ENCODE measurements at places on chromosomes 5 and 9.

DNA sequence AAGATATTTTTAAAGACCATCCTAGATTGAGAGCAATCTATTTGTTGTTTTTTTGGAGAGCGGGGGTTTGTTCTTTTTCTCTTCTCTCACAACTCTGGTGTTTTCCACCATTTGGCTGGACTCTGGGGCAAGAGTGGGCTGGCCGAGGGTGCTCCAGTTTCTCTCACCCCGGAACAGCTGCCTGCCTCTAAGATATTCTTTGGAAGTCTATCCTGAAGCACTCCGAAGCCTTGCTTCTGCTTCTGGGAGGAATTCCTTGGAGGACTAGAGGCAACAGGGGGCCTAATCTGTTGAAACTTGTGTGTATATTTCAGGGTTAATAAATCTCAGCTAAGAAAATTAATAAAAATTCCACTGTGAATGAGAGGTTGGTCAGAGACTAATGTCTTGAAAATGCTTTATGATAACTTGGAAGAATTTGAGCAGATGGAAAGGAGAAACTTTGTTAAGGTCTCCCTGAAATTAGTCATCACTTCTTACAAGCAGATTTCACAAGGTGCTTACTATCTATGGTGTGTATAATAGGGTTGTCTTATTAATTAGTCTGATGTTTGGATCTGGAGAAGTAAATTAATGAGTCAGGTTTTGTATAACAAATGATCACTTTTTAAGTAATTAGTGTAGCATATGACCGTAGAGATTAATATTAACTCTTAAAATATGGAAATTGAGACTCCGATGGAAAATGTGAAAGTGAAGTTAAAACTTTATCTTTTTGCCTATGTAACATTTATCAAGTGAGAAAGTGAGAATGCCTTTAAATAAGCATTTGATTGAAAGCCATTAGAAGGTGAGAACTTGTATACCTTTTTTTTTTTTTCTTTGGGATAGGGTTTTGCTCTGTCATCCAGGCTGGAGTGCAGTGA lies 4.0 kb downstream of the MAN2A1 start:
- no peak for DNase-seq

DNA sequence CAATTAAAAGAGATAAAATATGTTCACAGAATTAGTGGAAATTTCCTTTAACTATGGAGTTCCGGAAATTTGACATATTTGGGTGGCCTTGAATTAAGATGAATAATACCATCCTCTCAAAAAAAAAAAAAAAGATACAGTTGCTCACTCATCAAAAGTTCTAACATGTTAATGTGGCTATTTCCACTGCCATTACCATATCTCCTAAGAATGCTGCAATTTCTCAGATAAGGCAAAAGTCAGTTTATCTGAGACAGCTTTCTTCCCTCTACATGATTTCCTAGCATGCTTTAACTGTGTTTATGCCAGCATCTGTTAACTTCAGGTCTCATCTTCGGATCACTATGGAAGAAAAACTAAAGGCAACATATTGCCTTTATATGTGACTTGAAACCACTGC lies 2.6 kb downstream of the FASTKD3 start:
- DNase-seq = no peak

GRCh38 chr5:61306531-61307131 lies 25.4 kb upstream of the ZSWIM6 start:
- DNase-seq = no peak

- no peak for DNase-seq
Measured at GRCh38 chr9:31347082-31347617, 1037.3 kb upstream of the ACO1 start.

DNA sequence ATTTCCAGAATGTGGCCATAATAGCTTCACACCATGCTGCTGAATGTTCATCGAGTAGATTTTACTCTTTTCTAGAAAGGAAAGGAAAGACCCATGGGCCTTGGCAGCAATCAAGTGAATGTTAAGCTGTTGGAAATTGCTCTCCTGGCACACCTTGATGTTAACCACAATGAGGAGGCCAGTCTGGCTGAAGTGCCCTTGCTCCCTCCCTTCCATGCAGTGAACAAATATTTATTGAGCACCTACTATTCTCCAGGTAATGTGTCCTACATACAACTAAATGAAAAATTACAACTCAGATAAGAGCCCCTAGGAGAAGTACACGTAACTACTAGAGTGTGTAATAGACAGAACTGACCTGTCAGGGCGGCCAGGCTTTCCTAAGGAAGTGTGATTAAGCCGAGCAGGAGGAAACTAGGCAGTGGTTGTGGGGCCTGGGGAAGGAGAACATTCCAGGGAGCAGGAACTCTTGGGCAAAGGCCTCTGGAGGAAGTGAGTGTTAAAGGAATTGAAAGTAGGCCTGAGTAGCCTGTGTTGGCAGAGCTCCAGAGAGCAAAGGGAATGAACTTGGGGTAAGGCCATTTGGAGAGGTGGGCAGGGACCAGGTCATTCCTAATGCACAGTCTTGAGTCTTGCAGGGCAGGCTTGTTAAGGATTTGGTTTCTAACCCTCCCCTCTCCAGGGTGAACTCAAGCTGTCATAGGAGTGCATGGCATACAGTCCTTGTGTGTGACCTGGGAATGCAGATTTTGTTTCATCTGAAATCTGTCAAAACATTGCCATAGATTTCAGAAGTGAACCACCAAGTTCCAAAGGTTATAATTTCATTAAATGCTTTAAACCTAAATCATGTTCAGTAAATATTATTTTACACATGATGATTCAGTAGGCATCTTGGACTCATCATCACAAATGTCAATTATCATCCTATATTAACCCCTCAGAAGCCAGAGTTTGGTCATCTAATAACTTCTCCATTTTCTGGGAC lies 9.0 kb upstream of the ZSWIM6 start:
- DNase-seq = no peak

DNA sequence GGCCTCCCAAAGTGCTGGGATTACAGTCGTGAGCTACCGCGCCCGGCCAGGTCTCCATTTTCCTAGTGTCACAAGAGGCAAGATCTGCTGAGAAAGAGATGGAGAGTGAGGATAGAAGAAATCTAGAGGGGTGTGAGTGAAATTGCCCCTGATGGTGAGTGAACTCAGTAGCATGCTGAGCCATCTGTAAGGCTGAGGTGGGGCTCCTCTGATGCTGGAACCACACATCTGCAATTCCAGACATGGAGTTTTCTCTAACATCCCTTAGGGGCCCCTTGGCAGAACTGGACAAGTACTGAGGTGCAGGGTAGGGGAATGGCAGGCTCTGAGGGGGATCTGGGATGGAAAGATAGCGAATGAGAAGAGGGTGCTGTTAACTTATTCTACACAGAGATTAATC lies 72.0 kb upstream of the FER start:
- no peak for DNase-seq

DNA sequence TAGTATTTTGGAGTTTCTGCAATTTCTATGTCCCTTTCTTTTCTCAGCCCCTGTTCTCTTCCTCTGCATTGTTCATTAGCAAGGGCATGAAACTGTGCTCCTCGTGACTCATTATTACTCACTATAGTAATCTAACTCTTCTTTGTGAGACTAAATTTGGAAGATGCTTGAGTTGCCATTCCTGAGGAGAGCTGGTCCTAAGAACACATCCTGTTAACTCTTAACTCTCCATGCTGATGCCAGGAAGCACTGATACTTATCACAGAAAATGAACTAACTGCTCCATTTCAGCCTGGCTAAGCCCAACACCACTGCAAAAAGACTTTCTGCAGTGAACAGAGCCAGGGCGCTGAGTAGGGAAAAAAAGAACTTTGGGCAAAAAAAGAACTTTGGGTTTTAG lies 10.6 kb upstream of the CSNK1A1 start:
- DNase-seq = no peak

DNA sequence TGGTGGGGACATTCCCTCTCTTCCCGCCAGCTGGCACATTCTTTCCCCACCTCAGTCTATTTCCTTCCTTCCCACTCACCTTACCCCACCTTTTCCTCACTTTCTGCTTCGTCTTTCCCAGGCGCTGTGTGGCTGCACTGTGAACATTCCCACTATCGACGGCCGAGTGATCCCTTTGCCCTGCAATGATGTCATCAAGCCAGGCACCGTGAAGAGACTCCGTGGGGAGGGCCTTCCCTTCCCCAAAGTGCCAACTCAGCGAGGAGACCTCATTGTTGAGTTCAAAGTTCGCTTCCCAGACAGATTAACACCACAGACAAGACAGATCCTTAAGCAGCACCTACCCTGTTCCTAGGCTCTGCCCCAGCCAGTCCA lies 7.3 kb downstream of the DNAJB5 start:
- DNase-seq = no peak

DNA sequence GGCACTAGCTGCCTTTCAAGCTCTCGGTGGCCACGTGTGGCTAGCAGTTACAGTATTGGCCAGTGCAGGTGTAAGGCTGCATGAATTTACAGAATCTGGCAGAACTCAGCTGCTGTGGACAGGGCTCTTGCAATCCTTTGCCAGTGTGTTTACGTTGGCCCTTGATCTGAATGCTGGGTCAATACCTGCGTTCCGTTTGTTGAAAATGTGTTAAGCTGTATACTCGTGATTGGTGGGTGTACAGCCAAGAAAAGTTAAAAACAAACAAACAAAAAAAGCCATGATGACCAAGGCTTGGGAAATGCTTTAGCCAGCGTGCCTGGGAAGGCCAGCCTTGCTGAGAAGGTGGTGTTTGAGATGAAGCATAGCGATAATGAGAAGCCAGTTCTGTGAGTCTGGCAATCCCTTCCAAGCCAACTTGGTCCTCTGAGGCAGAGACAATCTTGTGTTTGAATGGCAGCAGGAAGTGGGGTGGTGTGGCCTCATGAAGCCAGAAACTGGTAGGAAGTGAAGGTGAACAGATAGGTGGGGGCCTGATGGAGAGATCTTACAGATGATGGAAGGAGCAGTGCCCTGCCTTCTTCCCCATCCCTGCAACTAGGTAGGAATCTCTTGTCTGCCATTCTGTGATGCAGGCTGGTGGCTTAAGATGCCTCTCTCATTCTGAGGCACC lies 820 bp upstream of the CFAP90 start:
- no peak for DNase-seq

DNA sequence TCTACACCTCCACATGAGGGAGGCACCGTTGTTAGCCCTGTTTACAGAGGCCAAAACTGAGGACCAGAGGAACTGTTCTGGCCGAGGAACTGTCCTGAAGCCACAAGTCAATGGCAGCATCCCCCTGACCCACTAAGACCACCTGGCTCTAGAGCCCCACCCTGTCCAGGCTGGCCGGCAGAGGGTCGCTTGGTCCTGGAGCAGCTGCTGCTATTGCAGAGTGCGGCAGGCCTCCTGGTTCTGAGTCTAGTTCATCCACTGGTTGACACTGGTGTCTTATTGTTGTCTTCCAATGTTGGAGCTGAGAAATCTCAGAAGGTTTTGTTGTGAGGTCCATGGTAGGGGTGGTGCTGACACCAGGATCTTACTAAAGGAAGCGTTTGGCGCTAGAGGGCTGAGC lies 26.6 kb upstream of the ANGPTL2 start:
- no peak for DNase-seq

DNA sequence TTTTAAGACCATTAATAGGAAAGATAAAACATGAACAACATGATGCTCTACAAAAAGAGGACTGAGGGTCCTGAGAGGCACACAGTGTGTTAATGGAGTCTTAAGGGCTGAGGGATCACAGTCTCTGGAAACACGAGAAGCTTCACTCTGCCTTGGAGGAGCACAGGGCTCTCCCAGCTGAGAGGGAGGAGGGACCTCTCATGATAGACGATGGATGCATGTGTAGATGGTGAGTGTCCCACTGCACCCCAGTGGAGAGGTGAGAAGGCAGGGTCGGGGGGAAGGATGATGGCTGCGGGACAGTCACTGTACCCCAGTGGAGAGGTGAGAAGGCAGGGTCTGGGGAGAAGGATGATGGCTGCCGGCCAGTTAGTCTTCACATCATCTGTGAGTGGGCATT lies 613.4 kb downstream of the IRX1 start:
- no peak for DNase-seq

GRCh38 chr5:77816686-77817085 lies 40.5 kb upstream of the TBCA start:
- DNase-seq = no peak

- no peak for DNase-seq
Measured at GRCh38 chr5:61942462-61943049, 363.4 kb upstream of the KIF2A start.

DNA sequence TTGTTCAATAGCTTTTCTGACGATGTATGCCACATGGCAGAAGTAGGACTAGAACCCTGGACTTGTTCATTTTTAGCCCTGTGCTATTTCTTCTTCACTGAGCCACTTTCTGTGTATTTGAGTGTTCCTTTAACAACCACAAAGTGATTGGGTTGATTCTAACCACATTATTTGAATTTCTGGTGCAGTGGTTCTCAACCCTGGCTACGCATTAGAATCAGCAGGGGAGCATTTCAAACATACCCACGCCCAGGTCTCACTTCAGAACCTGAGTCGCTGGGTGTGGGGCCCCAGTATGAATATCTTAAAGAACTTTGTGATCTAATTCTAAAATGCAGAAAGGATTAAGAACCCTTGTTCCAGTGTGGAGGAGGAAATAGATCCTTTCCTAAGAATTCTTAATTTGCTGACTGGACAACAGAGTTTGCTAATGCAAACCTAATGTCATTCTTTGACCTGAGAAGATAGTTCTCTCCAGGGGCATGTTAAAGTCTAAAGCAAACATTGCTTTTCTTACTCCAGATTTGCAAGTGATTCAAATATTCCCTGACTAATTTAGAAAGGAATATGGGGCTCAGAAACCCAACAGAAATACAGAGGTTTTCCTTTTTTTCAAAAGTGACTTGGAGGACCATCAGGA lies 75.4 kb upstream of the GDNF start:
- no peak for DNase-seq

GRCh38 chr9:90147426-90147825 lies 495.2 kb downstream of the DIRAS2 start:
- DNase-seq = no peak

DNA sequence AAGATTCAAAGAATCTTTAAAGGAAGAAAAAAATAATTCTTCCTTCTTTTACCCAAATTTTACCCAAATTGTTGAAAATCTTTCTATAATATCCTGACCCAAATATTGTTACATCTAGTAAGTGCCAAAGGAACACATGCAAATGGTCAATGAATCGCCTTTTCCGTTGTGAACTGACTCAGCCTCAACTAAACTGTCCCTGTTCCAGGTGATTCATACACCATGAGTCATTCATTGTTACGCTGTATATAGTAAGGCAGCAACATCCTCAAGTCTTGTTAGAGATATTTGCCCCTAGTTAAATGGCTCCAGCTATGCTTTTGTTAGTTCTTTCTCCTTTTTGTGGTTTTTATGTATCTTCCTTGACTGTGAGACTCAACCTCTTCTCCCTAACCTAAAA lies 9.7 kb downstream of the PTGER4 start:
- no peak for DNase-seq

DNA sequence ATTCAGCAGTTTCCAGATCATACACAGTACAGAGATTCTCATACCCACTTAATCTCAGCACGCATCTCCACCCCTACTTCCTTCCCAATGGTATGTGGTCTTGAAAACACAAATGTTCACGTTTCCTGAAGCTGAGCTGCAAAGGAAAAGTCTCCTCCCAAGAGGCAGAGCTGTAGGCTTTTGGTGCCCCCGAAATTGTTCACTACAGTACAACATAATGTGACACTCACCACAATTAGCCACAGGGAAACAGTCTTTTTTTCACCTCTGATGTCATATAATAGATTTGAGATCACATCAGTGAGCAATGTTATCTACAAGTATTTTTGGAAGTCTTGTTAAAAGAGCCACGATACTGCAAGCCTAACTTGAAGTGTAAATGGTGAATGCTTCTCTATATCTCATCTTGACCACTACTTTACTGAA lies 40.2 kb downstream of the NFIB start:
- DNase-seq = no peak
